HFF-Myc (cell line): ENCODE measurements at places on chromosomes 12 and 14.

GRCh38 chr12:131829356-131829747 lies 1.2 kb downstream of the MMP17 start:
- DNase-seq, result no peak

DNA sequence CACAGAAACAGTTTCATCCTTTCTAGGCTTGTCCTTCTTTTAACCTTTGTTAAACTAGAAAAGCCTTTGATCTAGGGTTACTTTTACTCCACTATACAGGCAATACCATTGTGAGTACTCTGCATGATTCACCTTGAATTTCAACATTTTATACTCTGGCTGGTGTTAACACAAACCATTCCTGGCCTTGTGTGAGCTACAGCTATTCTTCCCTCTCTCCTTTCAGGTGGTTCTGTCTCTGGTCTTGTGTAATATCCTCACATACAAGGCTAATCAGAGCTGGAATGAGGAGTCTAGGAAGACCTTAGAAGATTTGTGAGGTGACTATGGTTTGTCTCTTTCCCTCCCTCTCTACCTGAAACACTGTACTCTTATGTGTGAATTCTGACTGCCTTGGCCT lies 837.4 kb upstream of the USP15 start:
- no peak for DNase-seq

- DNase-seq, result no peak
These were observed 1226.5 kb downstream of the GALC start for GRCh38 chr14:86766469-86766868.

DNA sequence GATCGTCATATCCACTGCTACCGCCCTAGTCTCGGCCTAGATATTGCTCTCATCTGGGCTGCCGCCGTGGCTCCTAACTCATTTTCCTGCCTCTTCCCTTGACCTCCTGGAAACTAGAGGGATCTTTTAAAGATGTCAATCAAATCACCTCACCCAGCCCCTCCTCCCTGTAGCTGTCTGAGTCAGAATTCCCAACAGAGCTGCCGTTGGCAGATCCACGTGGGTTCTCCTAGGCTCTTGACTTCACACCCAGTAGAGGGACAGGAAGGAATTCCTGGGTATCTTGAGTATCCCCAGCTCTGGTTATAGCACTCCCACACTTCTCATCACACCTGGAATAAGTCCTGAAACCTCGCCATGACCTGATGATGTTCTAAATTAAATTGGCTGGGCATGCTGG lies 11.9 kb downstream of the TGFB3 start:
- DNase-seq, result no peak

DNA sequence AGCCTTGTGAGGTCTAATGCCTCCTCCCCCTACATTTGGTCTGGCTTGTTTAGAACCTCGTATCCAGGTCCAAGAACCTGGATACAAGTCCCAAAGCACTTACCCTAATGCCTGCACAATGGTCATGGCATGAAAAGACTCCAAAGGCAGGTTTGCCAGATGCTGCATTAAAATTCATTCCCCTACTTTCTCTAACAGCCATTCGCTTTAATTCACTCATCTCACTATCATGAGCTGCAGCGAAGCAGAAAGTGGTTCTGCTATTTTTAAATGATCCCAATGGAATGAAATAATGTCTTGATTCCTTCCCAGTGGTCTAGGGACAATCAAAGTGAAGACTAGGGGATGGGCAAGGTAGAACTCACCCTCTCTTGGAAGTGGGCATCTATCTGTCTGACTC lies 72.5 kb upstream of the MAX start:
- no peak for DNase-seq

GRCh38 chr14:24135584-24135833 lies 485 bp upstream of the PSME1 start:
- DNase-seq, result no peak

- DNase-seq, result no peak
These were observed 9.9 kb upstream of the DIABLO start for GRCh38 chr12:122235741-122236140.

DNA sequence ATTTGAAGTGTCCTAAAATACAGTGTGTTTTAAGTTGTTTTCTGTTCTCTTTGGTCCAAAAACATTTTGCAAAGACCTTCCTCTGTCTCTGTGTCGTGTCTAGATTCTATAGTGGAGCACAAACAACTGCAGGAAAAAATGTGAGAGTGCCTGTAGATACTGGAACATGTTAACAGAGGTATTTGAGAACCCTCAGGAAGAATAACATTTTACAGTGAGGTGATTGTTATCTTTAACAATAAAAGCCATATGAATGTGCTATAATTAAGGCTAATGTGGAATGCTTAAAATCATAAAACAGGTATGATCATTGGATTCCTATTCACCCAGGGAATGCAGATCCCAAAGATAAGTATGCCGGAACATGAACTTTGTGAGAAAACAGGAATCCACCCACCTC lies 98.0 kb downstream of the SAMD4A start:
- no peak for DNase-seq

GRCh38 chr12:106288494-106289195 lies 13.9 kb upstream of the TCP11L2 start:
- peak; percentile 72 for DNase-seq

DNA sequence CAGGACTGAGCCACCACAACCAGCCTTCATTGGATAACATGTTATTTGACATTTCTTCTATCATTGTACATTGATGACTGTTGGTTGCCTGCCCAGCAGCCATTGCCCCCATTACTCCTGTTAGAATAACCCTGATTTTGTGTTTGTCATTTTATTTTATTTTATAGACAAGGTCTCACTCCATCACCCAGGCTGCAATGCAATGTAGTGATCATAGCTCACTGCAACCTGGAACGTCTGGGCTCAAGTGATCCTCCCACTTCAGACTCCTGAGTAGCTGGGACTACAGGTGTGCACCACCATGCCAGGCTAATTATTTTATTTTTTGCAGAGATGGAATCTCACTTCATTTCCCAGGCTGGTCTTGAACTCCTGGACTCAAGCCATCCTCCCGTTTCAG lies 33.2 kb upstream of the LTA4H start:
- DNase-seq, result no peak

DNA sequence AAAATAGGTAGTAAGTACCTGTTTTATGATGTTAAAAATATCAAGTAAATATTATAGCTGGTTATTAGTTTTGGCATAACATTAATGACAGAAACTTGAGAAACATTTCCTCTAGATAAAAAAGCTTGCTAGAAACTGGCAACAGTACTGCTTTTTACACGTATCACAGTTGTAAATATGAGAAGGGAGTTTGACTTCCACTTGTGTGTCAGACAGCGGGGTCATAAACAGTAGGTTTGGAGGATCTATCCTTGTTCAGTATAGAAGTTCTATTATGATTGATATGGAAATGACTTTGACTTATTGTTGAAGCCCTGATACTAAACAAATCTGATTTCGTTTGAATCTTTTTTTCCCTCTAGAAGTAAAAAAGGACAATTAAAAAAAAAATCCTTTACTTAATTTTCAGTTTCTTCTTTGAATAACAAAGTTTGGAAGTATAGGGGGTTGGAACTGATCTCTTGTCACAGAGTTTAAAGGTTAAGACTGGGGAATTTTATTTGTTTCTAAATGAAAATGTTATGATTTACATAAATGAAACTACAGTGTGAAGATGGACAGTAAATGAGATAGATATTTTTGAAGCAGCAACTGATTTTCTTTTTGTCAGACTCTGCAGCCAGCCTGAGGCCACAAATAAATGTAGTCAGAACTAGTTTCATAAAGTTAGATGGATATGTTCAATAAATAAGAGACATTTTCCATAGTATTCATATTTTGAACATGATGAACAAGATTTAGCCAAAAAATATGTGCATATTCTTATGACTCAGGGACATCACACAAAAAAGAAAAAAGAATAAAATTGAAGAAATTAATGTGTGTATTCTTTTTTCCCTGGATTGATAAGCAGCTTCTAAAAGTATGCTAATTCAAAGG lies 50.1 kb downstream of the WNK1 start:
- DNase-seq, result no peak

- no peak for DNase-seq
These were observed 22.6 kb downstream of the BCL11B start for GRCh38 chr14:99249389-99249788.

- no peak for DNase-seq
These were observed 398.7 kb downstream of the BTG1 start for GRCh38 chr12:91746976-91747375.

DNA sequence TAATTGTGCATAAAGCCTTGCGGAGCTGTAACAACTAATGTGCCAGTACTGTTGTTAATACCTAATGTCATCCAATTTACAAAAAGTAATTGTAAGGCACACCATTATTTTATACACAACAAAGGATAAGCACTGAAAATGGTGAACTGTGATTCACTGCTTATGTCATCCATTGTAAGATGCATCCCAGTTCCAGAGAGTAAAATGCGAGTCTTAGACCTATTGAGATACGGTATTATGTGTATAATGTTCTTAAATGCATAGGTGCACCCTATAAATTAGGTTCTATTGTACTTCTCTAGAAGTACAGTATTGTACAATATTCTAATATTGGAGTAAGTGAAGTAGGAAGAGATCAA lies 406 bp downstream of the PARP2 start:
- DNase-seq, result no peak

DNA sequence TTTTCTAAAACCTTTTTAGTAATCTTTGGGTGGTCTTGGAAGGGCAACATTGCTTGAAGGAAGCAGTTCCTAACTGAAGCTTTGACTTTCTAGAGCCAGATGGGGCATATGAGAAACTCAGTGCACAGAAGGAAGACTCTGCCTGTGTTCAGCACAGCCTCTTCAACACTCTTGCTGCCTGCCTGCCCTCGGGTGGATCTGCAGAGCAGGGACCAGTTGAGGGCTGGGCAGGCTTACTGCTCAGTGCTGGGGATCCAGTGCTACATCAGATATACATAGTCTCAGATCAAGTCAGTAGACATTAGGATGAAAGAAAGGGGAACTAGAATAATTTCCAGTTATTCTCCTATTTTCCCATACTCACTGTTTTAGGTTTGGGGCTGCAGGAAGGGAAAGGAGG lies 29.5 kb upstream of the TMX1 start:
- DNase-seq, result no peak

DNA sequence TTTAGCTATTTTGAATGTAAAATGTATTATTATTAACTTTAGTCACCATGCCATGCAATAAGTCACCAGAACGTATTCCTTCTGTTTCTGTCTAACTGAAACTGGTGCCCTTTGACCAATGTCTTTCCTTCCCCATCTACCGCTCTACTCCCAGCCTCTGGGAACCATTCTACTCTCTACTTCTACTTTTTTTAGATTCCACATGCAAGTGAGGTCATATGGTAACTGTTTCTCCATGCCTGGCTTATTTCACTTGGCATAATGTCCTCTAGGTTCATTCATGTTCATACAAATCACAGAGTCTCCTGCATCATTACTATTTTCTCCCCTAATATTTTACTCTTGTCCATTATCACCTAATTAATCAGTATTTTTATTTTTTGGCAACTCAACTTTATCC lies 160.1 kb downstream of the TMX1 start:
- no peak for DNase-seq

GRCh38 chr14:75725481-75725880 lies 64.4 kb downstream of the TTLL5 start:
- no peak for DNase-seq
